Left renal cortex interstitium (tissue), 4 donors: ENCODE measurements at places on chromosomes 6 and 20.

DNA sequence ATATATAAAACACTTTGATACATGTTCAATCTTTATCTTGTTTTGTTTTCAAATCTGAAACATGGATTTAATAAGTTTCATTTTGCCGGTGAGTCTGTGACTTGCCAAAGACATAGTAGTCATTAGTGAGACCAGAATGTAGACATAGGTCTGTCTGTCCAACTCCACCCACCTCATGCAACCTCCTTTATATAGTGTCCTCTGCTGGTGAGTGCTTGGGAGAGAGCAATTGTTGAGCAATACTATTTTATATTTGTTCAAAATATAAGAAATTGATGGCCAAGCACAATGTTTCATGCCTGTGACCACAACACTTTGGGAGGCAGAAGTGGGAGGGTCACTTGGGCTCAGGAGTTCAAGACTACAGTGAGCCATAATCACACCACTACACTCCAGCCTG lies 10.8 kb upstream of the LY86 start:
- no peak for DNase-seq

GRCh38 chr6:20455251-20455940 lies 53.7 kb downstream of the E2F3 start:
- DNase-seq = no peak

DNA sequence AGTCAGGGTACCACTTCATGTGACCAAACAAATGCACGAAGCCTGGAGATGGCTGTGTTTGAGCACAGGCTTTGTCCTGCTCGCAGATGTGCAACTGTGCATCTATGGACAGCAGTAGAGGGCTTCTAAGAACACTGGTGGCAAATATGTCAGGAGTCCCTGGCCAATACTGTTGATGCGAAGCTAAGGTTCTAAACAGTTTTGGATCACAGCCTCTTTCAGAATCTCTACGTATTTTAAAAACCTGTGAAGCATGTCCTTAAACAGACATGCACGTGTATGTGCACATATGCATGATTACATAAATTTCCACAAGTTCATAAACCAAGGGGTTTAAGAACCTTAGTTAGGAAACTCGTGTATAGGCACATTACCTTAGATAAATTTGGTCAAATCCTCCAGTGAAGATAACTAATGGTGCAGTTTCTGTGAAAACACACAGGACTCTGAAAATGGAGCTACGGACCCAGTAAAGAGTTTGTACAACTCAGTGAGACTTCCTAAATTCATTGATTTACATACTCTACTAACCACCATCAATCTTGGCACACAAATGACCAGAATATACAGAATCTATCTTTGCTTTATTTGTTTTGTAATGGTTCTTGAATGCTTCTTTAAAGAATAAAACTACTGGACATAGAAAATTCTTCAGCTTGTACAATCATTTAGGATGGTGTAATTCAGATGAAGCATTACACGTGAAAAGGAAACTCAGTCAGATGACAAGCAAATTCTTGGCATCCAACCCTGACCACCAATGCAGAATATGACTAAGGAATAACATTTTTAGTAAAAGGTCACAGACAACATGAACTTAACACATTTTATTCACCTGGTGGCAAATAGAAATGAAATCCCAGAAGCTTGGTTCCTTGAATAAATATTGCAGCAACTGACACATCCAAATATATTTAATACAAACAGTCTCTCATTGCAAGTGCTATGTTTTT lies 27.4 kb downstream of the KCNQ5 start:
- DNase-seq = no peak

GRCh38 chr6:42354702-42355101 lies 97.0 kb downstream of the TRERF1 start:
- DNase-seq = no peak

- no peak for DNase-seq
Observed at GRCh38 chr6:166603043-166603690, 16.7 kb upstream of the RAMACL start.

DNA sequence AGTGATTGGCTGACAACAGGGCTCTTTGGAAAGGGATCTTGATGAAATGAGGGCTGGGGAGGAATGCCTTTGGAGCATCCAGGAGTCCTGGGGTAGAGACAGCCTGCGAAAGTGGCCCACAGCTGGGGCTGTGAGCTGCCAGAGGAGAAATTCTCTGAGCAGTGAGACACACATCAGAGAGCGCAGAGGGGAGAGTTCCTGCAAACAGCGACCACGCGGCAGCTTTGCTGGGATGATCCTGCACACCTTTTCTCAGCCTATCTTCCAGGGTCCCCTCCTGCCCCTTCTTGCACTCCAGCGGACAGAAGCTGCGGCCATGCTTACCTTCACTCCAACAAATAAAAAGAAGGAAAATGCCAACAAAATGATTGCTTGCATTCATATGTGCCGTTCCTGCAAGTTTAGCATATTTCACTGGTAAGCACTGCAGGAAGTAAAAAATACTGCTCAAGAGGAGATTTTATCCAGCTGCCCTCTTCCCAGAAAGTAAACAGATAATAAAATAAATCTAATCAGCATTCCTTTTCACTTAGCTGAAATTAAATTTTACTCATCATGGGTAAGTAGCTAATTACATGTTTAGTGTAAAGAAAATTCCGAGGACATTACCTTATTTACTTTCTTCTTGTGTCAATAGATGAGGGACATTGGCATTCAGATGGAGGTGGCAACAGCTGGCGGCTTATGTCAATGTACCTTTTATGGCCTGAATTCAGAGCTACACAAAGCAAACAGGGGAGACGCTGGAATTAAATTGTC lies 339.9 kb upstream of the ARID1B start:
- DNase-seq = no peak

DNA sequence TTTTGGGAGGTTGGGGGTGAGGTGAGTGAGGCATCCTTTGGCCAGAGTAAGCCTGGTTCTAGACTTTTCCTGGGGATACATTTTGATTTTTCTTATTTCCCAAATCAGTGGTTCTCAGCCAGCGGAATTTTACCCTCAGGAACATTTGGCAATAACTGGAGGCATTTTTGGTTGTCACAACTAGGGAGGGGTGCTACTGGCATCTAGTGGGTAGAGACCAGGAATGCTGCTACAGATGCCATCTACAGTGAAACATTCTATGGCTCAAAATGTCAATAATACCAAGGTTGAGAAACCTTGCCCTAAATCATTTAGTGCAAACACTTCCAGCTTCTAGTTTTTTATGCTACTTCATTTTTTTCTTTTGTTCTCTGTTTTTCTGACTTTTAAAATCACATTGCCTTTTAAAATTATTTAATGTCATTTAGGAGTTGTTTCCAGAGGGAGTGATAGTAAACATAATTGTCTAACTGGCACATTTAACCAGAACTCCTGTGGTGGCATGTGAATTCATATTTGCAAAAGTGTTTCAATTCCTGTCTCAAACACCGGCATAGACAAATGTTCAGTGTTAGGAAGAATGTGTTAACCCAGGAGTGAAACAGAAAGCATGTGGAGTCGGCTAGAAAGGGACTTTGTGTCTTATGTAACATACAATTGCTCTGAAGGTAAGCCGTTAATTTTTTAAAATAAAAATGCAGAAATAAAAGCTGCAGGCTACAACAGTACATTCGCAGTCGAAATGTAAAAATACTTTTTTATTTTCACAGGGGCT lies 59.0 kb downstream of the QRSL1 start:
- DNase-seq = no peak

GRCh38 chr20:6501061-6501460 lies 266.4 kb upstream of the BMP2 start:
- DNase-seq = no peak
